Activated CD4-positive, alpha-beta T cell treated with anti-CD3 and anti-CD28 coated beads, Interleukin-2, amount 10 ng/mL, durations not matched to agents 24 days and 14 days (primary cell): ENCODE measurements at places on chromosomes 12 and 14. TPM values are rescaled to one million over a fixed set of nuclear protein-coding genes. Genes with fewer than 3 reads are reported as not detected.

GRCh38 chr12:94488463-94488862 lies 28.8 kb upstream of the CEP83 start:
- H3K36me3 ChIP-seq = no peaks in the 10 kb centered on the region
- peaks cover 8% of the 10 kb centered on the region for H3K27me3 ChIP-seq
- no peak overlapping the region for H3K4me3 ChIP-seq
- no peak for DNase-seq
- H3K4me1 ChIP-seq = no peaks in the 10 kb centered on the region

GRCh38 chr12:8687846-8688601 lies 9.8 kb upstream of the RIMKLB start:
- no peak overlapping the region for H3K27ac ChIP-seq
- DNase-seq = no peak
- peaks cover 34% of the 10 kb centered on the region for H3K27me3 ChIP-seq
- H3K4me3 ChIP-seq = no peak overlapping the region
- H3K36me3 ChIP-seq = no peaks in the 10 kb centered on the region
- no peaks in the 10 kb centered on the region for H3K4me1 ChIP-seq

GRCh38 chr12:47967461-47968321 lies 4.3 kb downstream of the TMEM106C start:
- peaks cover 2% of the 10 kb centered on the region for H3K27me3 ChIP-seq
- H3K27ac ChIP-seq = no peak overlapping the region
- H3K4me3 ChIP-seq = no peak overlapping the region
- no peak for DNase-seq
- H3K36me3 ChIP-seq = peaks cover 42% of the 10 kb centered on the region
- peaks cover 33% of the 10 kb centered on the region for H3K4me1 ChIP-seq

DNA sequence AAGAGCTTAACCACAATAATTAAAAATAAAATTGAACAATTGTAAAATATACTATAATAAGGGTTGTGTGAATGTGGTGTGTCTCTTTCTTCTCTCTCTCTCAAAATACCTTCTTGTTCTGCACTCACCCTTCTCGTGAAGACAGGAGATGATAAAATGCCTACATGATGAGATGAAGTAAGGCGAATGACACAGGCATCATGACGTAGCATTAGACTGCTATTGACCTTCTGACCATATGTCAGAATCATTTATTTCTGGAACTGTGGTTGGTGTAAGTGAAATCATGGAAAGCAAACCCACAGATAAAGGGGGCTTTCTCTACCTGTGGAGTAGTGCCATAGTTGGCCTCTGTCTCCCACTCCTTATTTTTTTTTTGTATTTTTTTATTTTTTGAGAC lies 37.8 kb upstream of the NUAK1 start:
- H3K4me3 ChIP-seq = no peak overlapping the region
- H3K27ac ChIP-seq = no peak overlapping the region
- no peaks in the 10 kb centered on the region for H3K36me3 ChIP-seq
- peaks cover 7% of the 10 kb centered on the region for H3K27me3 ChIP-seq
- no peak for DNase-seq

DNA sequence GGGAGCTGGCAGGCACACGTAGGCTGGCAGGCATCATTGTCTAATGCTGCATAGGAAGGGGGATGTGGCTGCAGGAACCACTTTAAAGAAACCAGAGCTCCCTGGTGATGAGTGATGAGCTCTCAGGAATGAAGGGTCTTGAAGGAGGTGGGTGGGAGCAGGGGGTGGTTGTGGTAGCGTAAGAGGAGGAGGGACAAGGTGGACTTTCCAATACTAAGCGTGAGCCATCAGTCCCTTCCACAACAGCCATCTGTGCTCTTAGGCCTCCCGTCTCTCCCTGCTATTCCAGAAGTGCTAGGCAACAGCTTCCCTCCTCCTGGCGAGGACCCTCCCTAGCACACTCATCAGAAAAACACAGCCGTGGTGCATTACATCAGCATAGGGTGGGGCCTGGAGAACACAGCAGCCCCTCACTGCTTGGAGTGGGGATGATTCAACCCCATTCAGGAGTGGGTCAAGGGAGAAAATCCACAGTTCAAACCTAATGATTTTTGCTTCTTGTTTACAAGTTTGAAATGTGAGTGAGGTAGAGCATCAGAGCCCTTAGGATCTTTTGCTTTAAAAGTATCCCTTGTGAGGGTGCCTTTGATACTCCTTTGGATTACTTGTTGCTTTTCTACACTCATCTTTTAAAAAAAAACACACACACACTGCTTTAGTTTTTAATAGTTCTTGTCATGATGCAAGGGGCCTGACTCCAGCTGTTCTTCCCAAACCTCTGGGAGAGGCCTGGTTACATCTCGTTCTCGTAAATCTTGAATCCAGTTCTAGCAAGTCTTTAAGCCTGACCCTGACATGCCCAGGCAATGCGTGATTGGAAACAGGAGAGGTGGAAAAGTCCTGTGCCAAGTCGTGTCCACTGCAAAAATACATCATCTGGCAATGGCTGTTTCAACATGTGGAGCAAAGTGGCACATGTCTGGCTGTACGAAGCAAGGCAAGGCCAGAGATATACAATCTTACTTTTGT lies 356.4 kb upstream of the DDHD1 start:
- H3K27me3 ChIP-seq = no peaks in the 10 kb centered on the region
- no peaks in the 10 kb centered on the region for H3K4me1 ChIP-seq
- no peak for DNase-seq
- no peak overlapping the region for H3K4me3 ChIP-seq
- no peaks in the 10 kb centered on the region for H3K36me3 ChIP-seq

The CLEC2D gene
- total RNA-seq = 386 and 391 TPM in 2 replicates

DNA sequence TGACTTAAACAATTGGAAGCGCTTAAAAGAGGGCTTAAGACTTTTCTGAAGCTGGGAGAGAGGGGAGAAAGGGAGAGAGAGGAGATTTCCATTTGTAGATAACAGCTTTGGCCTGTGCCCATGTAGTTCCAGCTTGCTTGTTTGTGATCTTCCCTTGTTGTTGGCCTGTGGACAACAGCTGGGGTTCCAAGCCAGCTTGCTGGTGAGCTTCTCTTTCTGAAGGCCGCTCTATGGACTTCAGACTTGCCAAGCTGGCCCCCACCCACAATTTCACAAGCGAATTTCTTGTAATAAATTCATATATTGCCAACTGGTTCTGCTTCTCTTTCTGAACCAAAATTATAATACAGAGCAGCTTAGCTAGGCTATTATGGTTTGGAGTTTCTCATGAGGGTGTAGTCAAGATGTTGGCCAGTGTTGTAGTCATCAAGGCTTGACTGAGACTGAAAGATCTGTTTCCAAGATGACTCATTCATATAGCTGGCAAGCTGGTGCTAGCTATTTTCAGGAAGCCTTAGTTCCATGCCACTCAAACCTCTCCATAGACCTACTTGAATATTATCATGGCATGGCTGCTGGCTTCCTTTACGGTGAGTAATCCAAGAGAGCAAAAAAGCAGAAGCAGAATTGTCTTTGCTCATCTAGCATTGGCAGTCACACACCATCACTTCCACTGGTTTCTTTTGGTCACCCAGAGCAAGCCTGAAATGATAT lies 89.4 kb downstream of the ATP23 start:
- DNase-seq = no peak
- no peak overlapping the region for H3K27ac ChIP-seq
- H3K27me3 ChIP-seq = no peaks in the 10 kb centered on the region
- no peak overlapping the region for H3K4me3 ChIP-seq

GRCh38 chr14:38185671-38186070 lies 22.0 kb upstream of the SSTR1 start:
- H3K4me3 ChIP-seq = no peak overlapping the region
- H3K4me1 ChIP-seq = no peaks in the 10 kb centered on the region
- no peaks in the 10 kb centered on the region for H3K36me3 ChIP-seq
- no peaks in the 10 kb centered on the region for H3K27me3 ChIP-seq

GRCh38 chr14:73500360-73500759 lies 9.6 kb downstream of the RIOX1 start:
- no peaks in the 10 kb centered on the region for H3K27me3 ChIP-seq
- H3K27ac ChIP-seq = no peak overlapping the region
- peaks cover 14% of the 10 kb centered on the region for H3K36me3 ChIP-seq
- DNase-seq = no peak

The OVCH1 gene
- not detected in 2 replicates for total RNA-seq
